Stimulated activated CD8-positive, alpha-beta memory T cell treated with anti-CD3 and anti-CD28 coated beads, Interleukin-4, amount 100 ng/mL, for 4 hours (primary cell): ENCODE measurements at places on chromosomes 7 and 10.

- DNase-seq, result no peak
These were observed 27.1 kb upstream of the TNRC18 start for GRCh38 chr7:5450549-5451327.

- no peak for DNase-seq
These were observed 127.4 kb upstream of the INHBA start for GRCh38 chr7:41830271-41830670.

GRCh38 chr7:77887567-77887966 is 89.0 kb downstream of the PHTF2 start:
- DNase-seq, result no peak

- no peak for DNase-seq
These were observed 245.5 kb downstream of the REEP3 start for GRCh38 chr10:63766745-63767137.

DNA sequence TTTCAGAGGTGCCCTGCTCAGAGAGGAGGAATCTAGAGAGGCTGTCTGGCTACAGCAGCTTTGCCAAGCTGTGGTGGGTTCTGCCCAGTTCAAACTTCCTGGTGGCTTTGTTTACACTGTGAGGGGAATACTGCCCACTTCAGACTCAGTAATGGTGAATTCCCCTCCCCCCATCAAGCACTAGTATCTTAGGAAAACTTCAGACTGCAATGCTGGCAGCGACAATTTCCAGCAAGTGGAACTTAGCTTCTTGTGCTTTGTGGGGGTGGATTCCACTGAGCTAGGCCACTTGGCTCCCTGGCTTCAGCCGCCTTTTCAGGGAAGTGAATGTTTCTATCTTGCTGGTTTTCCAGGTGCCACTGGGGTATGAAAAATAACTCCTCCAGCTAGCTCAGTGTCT is 42.8 kb downstream of the CYP2C8 start:
- no peak for DNase-seq
